ENCODE measurements at places on chromosomes 16 and 17. TPM values are rescaled to one million over a fixed set of nuclear protein-coding genes. Genes with fewer than 3 reads are reported as not detected.
A peak's percentile ranks its signal among the peaks of the same experiment; 100 is the strongest.

KRTAP2-1 gene
- total RNA-seq = not detected

INCA1 gene
- 0.50 TPM for total RNA-seq

RNU2-1 gene
- 5,823 TPM for total RNA-seq

ECI1 gene
- total RNA-seq = 30.8 TPM

GALR2 gene
- 0.15 TPM for total RNA-seq

KCNAB3 gene
- total RNA-seq = 12.4 TPM

DNA sequence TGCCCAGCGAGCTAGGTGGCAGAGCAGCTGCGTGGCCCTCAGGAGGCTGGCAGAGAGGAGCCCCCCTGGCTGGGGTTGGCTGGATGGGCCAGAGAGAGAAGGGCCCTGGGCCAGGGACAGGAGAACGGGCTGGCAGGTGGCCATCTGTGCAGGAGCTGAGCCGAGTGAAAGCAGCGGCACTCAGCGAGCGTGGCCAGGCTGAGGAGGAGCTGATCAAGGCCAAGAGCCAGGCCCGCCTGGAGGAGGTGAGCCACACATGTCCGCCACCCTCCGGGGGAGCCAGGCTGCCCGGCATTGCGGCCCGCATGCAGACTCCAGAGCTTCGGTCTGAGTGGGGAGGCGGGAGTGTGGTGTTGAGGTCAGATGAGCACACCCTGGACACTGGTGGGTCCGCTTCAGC, 2.1 kb upstream of the RAC3 start:
- peak overlapping the region; percentile 32 for H3K4me3 ChIP-seq
- peak overlapping the region; percentile 50 for H3K27ac ChIP-seq
- H3K27me3 ChIP-seq = no peaks in the 10 kb centered on the region

GRCh38 chr17:72125226-72125651, 4.4 kb downstream of the SOX9 start:
- peaks cover 35% of the 10 kb centered on the region for H3K27me3 ChIP-seq
- no peak for DNase-seq
- H3K27ac ChIP-seq = no peak overlapping the region
- peaks cover 3% of the 10 kb centered on the region for H3K4me1 ChIP-seq
- no peak overlapping the region for H3K4me3 ChIP-seq

- H3K27me3 ChIP-seq = no peaks in the 10 kb centered on the region
- no peak overlapping the region for H3K27ac ChIP-seq
- H3K36me3 ChIP-seq = no peaks in the 10 kb centered on the region
- no peaks in the 10 kb centered on the region for H3K4me1 ChIP-seq
Measured at GRCh38 chr16:66045626-66046025, 320.9 kb upstream of the CDH5 start.

DNA sequence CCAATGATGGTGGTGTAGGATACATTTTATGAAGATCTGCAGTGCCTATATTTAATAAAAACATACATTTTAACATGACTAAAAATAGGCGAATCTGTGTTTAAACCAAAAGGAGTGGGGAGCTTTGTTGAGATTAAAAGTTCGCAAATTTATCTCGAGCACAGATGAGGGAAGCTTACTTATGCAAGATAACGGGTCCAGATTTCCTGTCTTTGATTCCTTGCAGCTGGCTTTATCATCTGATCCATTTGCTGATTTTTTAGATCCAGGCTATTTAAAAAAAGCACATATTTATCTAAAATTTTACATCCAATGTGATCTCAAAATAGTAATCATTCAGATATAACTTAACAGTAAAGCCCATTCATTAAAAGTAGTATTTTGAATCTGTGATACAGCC, 57.0 kb upstream of the INTS2 start:
- no peak for DNase-seq
- no peaks in the 10 kb centered on the region for H3K4me1 ChIP-seq
- peaks cover 41% of the 10 kb centered on the region for H3K36me3 ChIP-seq
- H3K27me3 ChIP-seq = no peaks in the 10 kb centered on the region
- no peak overlapping the region for H3K27ac ChIP-seq

GRCh38 chr17:57995076-57995956, 7.3 kb upstream of the VEZF1 start:
- H3K27ac ChIP-seq = no peak overlapping the region
- H3K4me1 ChIP-seq = peaks cover 65% of the 10 kb centered on the region
- peaks cover 37% of the 10 kb centered on the region for H3K36me3 ChIP-seq
- no peaks in the 10 kb centered on the region for H3K27me3 ChIP-seq
- peak overlapping the region; percentile 3 for H3K4me3 ChIP-seq
- peak; percentile 62 for DNase-seq

- H3K27me3 ChIP-seq = no peaks in the 10 kb centered on the region
- no peaks in the 10 kb centered on the region for H3K4me1 ChIP-seq
- no peak for DNase-seq
- H3K36me3 ChIP-seq = peaks cover 4% of the 10 kb centered on the region
- H3K4me3 ChIP-seq = no peak overlapping the region
- no peak overlapping the region for H3K27ac ChIP-seq
Measured at GRCh38 chr17:46950997-46951621, 27.9 kb downstream of the RPRML start.

- no peaks in the 10 kb centered on the region for H3K27me3 ChIP-seq
- peaks cover 1% of the 10 kb centered on the region for H3K36me3 ChIP-seq
- no peak for DNase-seq
- H3K4me1 ChIP-seq = peaks cover 5% of the 10 kb centered on the region
- no peak overlapping the region for H3K27ac ChIP-seq
- H3K4me3 ChIP-seq = no peak overlapping the region
Measured at GRCh38 chr16:4298761-4299522, 16.9 kb upstream of the GLIS2 start.

DNA sequence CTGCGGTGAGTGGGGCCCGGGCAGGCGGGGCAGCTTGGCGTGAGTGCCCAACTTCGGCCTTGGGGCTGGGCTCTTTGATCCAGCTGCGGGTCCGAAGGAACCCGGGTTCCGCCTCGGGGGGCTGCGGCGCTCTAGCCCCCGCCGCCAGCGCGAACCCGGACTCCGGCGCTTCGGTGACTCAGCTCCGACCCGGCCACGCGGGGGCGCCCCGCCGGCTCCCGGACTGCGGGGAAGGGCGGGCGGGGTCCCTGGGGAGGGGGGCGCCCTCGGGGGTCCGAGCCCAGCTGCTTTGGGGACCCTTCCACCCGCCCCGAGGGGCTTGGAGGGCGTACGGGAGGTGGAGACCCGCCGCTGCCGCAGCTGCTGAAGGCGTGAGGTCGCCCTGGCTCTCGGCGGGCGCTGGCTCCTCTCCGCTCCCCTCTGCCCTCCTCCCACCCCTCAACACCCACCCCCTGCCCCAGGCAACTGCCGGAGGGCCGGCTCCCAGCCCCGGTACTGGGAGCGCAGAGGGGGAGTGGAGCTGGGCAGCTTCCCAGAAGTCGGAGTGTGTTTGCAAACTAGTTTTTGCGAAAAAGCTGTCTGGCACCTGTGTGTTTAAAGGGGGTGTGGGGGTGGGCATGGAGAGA, 516 bp downstream of the CPNE2 start:
- peak overlapping the region; percentile 72 for H3K4me3 ChIP-seq
- no peak overlapping the region for H3K27ac ChIP-seq
- H3K36me3 ChIP-seq = no peaks in the 10 kb centered on the region
- peaks cover 27% of the 10 kb centered on the region for H3K27me3 ChIP-seq
- H3K4me1 ChIP-seq = peaks cover 8% of the 10 kb centered on the region

- DNase-seq = no peak
- H3K27ac ChIP-seq = no peak overlapping the region
- no peaks in the 10 kb centered on the region for H3K36me3 ChIP-seq
- H3K27me3 ChIP-seq = no peaks in the 10 kb centered on the region
Measured at GRCh38 chr17:2975469-2975958, 87.9 kb downstream of the OR1D5 start.

DNA sequence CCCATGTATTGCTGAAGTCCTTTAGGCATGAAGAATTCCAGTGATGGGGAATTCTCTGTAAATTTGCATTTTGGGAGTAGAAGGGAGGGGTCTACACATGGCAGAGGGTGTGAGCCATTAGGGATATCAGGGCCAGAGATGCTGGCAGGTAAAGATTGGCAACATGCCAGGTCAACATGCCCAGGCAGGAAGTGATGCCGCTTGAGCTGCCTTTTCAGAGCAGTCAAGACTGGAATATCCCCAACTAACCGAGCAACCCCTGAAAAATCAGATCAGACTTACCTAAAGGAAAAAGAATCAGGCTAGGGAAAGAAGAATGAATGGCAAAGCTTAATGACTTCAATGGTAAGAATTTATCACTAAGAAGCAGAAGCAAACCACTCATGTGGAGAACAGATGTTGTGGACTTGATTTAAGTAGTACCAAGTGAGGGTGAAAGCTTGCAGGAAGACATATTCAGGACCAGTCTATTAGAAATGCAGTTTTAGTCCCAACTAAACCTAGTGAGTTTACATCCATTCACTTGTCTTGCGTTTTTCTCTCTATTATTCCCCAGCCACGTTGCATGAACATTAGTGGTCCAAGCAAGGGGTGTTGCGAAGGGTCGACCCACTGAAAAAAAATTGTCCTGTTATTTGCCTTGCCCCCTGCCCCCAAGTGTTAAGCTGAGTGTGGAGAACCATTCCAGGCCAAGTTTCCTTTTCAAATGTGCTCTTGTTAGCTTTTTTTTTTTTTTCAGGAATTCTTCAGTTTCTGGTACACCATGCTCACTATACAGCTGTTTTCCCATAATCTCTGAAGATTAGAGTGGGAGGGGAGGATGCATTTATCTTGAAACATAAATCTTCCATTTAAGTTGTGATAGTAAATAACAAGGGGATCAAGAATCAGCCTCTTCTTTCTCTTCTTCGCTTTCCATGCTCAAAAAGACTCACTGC, 105.2 kb downstream of the ABCA8 start:
- no peak for DNase-seq
- no peak overlapping the region for H3K27ac ChIP-seq
- no peaks in the 10 kb centered on the region for H3K27me3 ChIP-seq
- H3K36me3 ChIP-seq = no peaks in the 10 kb centered on the region
- H3K4me1 ChIP-seq = no peaks in the 10 kb centered on the region

All from activated CD4-positive, alpha-beta T cell treated with anti-CD3 and anti-CD28 coated beads, Interleukin-2, amount 10 ng/mL, durations not matched to agents 7 days and 5 days (primary cell).